ENCODE measurements at places on chromosomes 4 and X. TPM values are rescaled to one million over a fixed set of nuclear protein-coding genes. Genes with fewer than 3 reads are reported as not detected.
A peak's percentile ranks its signal among the peaks of the same experiment; 100 is the strongest.

DNA sequence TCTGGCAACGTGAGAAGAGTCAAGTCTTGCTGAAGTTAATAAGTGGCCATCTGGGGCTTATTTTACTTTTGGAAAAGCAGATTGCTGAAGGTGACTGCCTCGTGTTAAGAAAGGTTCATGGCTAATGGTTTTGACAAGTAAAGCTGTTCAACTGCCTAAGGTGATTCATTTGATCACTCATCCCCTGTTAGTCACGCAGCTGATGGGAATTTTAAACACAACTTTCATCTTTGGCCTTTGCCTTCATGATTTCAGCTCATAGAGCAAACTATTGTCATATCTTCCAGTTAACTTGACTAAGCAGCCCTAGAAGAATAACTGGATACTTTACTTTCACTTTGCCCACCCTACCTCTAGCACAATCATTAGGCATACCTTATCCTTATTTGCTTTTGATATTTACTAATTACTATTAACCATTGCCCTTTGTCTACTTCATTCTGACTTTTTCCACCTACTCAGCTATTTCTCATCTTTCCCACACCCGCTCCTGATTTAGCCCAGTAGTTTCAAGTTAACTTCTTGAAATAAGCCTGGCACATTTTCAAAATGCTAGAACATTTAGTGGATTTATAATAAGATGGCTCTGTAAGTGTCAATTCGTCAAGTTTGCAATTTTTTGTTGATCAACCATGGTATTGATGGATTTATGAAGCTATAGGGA, 170.6 kb upstream of the S100G start:
- DNase-seq, result peak; percentile 12

DNA sequence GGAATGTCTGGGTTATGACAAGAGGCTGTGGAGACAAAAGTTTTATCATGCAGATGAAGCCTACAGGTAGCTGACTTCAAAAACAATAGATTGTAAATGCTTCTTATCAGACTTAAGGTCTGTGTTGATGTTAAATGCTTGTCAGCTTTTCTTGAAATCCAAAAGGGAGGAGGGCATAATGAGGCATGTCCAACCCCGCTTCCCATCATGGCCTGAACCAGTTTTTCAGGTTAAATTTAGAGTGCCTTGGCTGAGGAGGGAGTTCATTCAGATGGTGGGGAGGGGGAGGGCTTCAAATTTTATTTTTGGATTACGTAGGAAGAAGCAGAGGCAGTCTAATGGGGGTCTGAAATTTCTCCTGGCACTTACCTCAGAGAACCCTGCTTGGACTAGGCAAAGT, 207.7 kb upstream of the HDX start:
- DNase-seq, result no peak

GRCh38 chrX:14738643-14739042, 134.2 kb downstream of the FANCB start:
- DNase-seq, result no peak

GRCh38 chr4:105135785-105136184, 10.9 kb upstream of the TET2 start:
- no peak for DNase-seq

DNA sequence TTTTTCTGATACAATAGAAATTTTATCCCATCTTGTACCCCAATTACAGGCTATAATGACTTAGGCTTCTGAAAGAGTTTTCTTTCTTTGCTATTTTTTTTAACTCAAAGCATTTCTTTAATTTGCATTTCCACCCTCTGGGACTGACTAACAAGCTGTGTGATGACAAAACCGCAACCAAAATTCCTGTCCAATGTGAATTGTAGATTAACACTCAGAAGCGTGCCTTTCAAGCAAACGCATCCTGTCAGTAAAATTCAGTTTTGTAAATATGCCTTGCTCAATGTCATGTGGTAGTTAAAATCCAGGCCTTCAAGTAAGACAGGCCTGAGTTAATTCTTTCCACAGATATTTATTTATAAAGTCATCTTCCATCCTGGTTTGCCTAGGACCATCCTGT, 50.3 kb downstream of the STK32B start:
- no peak for DNase-seq

GRCh38 chrX:68808686-68809357, 20.0 kb upstream of the EFNB1 start:
- no peak for DNase-seq

- DNase-seq, result no peak
Measured at GRCh38 chrX:69121321-69122000, 43.8 kb downstream of the PJA1 start.

DNA sequence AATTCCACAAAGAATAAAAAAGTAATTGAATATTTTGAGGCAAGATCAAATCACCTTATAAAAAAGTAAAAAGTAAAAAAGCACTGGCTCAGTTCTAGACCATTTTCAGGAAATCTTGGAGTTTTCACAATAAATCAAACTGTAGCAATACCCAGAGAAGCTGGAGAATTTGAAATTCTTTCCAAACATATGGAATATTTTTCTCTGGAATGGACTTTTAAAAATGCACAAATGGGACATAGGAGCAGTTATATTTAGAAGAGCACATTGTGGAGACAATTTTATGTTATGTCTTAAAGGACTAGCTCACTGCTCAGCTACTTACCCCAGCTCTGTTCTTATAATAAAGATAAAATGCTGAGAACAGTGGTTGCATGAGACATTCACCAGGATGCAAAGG, 211.9 kb upstream of the KIT start:
- no peak for DNase-seq

- no peak for DNase-seq
Measured at GRCh38 chrX:152149648-152150047, 11.3 kb upstream of the MAGEA10 start.

DNA sequence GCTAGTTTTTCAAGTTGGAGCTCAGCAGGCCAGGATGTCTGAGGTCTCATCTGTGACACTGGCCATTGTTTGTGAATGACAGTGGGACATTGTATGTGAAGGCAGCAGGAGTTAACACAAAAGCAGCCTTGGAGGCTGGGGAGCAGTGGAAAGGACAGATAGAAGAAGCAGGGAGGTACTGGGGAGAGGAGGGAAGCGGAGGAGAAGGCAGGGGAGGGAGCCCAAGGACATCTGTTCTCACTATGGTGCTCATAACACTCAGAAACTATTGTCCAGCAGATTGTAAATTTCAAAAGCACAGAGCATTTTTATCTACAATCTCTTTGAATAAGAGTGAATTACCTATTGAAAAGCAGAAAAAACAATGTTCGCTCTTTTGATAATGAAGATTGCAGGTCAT, 253.6 kb upstream of the DIPK2B start:
- no peak for DNase-seq

The RNF128 gene
- not detected for total RNA-seq

The MUC7 gene
- total RNA-seq, result not detected

The UGDH gene
- 33.0 TPM for total RNA-seq

The BMP2K gene
- total RNA-seq, result 12.4 TPM
